Dorsolateral prefrontal cortex (tissue), 122 donors: ENCODE measurements at places on chromosomes 5 and 9.

DNA sequence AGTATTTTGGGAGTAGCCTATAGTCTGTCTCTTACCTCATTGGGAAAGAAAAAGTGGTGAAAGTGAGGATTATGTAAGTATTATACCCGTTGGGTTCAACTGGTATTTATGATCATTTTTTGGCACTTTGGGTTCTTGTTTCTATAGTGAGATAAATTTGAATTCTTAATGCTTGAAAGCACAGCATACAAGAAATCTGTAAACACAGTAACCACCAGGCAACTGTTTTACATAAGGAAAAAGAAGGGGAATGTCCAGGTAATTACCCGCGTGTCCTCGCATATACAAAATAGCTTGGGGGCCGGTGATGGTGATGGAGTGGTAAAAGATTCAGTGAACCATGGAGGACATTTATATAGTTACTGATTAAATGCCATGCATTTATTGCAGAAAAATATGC, 60.5 kb downstream of the BASP1 start:
- no peak for DNase-seq

GRCh38 chr5:176529116-176529740, 8.0 kb downstream of the RNF44 start:
- DNase-seq, result no peak

- DNase-seq, result no peak
Measured at GRCh38 chr5:10563110-10563944, 543 bp upstream of the ANKRD33B start.

GRCh38 chr5:180535573-180535972, 41.4 kb downstream of the CNOT6 start:
- DNase-seq, result no peak

- DNase-seq, result no peak
Measured at GRCh38 chr5:95923918-95924544, 37.6 kb downstream of the ELL2 start.

- no peak for DNase-seq
Measured at GRCh38 chr5:176366232-176366894, 1.1 kb downstream of the ARL10 start.

- no peak for DNase-seq
Measured at GRCh38 chr5:83564069-83564749, 92.7 kb downstream of the VCAN start.

DNA sequence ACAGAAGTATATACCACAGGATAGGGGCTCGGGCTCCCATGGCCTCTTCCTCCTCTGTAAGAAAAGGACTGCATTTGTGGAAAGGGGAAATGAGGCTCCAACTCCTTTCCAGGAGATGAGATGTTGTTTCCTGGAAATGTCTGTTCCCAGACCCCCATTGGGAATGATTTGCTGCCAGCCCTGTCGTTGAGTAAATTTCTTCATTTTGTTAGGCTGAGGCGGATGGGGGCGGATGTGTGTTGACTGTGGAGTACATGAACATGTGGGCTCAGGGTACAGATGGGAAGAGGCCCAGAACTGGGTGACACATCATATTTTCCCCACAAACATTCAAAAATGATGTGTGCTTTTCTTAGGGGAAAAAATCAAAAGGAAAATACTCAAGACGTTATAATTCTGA, 28.8 kb upstream of the TNFAIP8 start:
- DNase-seq, result no peak

- DNase-seq, result no peak
Measured at GRCh38 chr9:113656771-113657670, 193.5 kb downstream of the RGS3 start.

DNA sequence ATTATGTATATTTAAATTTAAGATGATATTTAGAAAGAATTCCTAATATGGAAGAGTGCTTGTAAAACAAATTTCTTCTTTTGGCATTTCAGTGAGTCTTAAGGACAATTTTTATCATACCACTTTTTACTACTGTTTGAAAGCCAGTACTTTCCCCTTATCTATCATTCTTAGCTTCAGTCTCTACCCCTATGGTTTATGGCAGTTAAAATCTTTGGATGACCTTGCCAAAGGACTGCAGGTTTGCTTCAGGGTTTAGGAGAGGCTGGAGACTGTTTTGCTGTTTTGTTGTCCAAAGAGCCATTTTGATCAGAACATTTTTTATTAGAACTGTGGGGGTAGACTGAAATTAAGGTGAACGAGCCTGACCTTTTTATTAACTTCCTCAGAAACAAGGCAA, 30.8 kb downstream of the SLC38A9 start:
- DNase-seq, result no peak

DNA sequence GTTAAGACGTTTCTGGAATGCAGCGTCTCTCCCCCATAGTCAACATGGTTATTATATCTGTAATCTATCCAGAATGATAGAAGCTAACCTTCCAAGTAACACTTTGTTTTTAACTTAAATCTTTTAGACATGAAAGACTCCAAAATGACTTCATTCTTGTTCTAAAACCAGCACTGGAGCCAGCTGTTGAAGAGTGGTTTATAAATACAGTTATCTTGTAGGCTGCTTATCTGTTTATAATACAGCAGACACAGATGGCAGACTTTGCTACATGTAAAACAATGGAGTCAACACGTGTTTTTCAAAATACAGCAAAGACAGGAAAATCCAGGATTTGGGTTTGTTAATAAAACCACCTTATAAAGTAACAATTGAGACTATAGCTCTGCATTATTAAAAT, 48.8 kb upstream of the RETREG1 start:
- DNase-seq, result no peak

- no peak for DNase-seq
Measured at GRCh38 chr5:7886849-7887475, 18.0 kb downstream of the MTRR start.

DNA sequence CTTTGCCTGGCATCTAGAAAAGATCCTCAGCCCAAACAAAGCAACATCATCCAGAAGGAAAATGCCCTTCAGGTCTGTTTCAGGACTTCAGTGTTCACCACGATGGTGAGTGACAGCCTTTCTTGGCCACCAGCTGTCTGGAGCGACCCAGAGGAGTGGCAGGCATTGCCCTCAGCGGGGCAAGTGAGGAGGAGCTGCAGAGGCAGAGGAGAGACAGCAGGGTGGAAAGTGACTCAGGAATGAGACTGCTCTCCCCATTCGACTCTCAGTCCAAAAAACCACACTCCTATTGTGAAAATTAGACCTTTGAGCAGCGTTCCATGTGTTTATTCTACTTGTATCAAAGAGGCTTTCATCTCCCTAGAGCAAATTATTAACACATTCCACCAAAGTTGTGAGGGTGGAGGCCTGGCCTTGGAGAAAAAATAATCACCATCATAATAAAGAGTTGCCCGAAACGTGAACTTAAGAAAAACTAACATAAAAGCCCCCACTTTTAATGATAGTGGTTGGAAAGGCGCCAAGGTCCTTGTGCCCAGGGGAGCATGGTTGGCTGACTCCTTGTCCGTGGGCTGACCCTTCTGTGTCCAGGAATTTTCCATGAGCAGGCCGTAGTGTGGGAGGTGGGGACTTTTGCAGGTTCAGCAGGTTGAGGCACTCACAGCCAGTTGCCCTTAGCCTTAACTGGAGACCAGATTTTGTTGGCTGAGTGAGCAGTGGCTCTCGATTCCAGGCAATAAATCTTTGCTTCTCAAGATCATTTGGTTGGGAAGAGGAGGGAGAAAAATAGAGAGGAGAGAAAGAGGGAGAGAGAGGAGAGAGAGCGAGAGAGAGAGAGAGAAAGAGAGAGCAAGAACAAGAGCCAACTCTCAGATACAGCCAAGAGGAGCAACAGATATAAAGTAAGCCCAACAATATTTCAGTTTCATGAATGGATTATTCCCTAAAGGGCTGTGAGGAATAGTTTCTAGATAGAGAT, 125.9 kb upstream of the ANKRD55 start:
- no peak for DNase-seq

DNA sequence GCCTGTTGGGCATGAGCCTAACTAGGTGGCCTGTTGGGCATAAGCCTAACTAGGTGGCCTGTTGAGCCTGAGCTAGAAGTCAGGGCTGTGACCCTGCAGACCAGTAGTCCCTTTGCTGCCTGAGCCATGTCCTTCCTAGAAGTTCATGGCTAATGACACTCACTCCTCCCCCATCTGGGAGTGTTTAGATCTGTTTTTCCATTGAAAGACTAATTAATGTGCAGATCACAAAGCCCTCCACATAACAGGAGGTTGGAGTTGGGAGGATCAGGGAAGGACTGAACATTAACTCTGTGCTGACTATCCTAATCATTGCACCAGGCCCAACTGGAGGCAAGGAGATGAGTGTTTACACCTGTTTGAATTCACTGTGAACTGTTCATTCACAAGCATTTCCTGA, 27.6 kb downstream of the SLC25A48 start:
- DNase-seq, result no peak

DNA sequence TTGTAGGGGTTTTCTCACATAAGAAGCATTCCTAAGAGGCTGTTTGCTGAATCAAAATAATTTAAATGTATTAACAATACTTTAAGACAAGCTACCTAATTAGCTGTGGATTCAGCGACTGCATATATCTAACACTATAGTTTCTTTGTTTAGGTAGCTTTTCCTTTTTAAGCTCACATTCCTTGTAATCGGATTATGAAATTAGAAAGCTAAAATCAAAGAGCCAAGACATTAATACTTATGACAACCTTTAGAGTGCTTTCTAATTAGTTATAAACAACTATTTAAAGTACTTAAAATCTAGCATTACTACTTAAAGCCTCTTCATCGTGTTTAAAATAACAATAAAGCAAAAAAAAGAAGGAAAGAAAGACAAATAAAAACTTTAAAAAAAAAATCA, 137.3 kb upstream of the RETREG1 start:
- no peak for DNase-seq

DNA sequence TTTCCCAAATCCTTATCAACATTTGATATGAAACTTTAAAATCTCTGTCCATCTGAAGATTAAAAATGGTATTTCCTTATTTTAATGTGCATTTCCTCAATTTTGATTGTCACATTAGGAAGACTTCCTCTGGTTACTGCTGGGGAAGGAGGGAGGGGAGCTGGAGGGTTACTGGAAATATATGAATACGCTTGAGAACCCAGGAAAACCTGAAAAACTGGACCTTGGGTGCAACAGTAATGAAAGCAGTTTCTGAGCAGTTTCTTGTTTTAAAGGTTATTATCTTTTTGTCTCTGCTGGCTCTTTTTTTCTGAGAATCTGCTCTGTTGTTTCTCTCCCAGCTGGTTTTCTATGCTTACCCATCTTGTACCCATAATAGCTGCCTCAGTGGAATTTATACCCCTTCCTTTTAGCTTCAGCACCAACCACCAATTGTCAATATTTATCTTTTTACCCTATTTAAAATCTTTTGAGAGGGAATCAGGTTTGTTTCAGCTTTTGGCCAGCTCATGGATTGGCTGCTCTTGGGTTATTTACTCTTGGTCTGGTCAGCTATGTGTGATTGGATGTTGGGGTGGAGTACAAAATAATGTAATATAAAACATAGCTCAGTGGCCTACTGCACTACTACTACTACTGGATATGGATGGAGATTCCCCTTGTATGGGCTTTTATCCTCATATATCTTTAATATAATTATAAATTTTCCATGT, 67.4 kb downstream of the UNC13B start:
- no peak for DNase-seq
